ENCODE measurements at places on chromosomes 6 and 20.

- DNase-seq = no peak
Measured at GRCh38 chr6:162404951-162405350, 322.6 kb downstream of the PRKN start.

- DNase-seq = no peak
Measured at GRCh38 chr6:106101466-106101865, 15.3 kb downstream of the PRDM1 start.

DNA sequence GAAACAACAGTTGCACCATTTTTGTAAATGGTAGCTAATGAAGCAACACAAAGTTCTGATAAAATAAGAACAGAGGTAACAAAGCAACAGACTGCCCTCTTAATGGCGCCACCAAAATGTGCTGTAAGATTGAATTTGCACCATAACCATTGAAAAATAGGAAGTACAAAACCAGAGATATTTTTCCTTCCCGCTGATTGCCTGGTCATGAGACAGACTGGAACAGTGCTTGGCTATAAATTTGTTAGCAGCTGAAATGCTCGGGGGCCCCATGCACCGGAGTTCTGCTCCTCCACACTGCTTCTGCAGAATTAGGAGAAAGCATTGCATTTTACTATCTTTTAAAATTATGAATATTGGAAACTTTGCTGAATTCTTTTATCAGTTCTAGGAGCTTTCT is 164.4 kb upstream of the QKI start:
- DNase-seq = no peak

- DNase-seq = no peak
Measured at GRCh38 chr6:29395331-29395730, at the start of gene OR12D2. OR12D2 (plus strand) TSS chr6:29395631; CDS start chr6:29396700, 1,069 bp downstream.

DNA sequence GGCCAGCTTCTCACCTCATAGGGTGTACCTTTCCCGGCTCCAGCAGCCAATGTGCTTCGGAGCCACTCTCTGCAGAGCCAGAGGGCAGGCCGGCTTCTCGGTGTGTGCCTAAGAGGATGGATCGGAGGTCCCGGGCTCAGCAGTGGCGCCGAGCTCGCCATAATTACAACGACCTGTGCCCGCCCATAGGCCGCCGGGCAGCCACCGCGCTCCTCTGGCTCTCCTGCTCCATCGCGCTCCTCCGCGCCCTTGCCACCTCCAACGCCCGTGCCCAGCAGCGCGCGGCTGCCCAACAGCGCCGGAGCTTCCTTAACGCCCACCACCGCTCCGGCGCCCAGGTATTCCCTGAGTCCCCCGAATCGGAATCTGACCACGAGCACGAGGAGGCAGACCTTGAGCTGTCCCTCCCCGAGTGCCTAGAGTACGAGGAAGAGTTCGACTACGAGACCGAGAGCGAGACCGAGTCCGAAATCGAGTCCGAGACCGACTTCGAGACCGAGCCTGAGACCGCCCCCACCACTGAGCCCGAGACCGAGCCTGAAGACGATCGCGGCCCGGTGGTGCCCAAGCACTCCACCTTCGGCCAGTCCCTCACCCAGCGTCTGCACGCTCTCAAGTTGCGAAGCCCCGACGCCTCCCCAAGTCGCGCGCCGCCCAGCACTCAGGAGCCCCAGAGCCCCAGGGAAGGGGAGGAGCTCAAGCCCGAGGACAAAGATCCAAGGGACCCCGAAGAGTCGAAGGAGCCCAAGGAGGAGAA is 10.5 kb downstream of the GNAS-AS1 start:
- DNase-seq = no peak

DNA sequence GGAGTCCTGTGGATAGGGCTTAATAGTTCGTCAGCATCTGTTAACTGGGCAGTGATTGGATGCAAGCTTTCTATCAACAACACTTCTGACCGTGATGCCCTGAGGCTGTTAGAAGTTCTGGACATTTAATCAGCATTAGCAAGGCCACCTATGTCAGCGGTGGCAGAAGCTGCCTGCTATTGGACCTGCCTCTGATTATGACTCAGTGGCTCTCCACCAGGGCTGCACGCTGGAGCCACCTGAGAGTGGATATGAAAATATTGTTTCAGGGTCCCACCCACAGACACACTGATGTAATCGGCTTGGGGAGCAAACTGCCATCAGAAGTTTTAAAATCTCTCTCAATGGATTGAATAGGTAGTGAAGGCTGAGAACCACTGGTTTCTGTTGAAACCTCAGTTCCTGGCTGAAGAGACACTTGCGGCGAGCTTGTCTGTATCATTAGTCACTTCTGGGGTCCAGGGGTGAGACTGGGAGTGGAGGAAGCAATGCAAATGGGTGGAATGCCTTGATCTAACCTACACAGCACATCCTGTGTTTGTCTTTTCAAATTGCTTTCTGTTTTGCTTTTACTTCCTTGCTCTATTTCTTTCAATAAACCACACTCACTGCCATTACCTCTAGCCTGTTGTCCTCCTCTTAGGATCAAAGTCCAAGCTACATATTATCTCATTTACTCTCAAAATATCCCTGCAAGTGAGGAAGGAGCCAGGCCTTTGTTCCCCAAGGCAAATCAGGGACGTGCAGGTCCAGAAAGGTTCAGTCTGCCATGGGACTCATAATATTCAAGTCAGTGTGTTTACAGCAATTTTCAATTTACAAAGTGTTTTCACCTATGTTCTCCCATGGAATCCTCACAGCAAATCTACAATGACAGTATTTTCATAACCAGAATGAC is 4.2 kb downstream of the CLIC5 start:
- DNase-seq = peak; percentile 26

DNA sequence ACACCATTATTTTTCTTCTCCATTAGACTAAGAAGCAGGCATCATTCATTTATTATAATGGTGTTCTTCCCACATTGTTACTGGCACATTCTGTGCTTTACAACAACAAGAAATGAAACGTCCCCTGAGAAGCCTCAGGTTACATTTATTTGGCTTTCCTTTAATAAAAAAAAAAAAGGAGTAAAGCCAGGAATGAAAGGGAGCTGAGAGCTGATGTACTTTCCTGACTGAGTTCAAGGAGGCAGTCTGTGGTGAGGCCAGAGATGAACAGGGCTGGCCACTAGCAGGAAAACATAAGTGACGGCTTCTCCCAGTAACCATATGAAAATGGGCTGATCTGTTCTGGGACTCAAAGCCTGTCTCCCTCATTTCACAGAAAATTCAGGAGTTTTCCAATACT is 742.1 kb downstream of the MAFB start:
- DNase-seq = no peak

DNA sequence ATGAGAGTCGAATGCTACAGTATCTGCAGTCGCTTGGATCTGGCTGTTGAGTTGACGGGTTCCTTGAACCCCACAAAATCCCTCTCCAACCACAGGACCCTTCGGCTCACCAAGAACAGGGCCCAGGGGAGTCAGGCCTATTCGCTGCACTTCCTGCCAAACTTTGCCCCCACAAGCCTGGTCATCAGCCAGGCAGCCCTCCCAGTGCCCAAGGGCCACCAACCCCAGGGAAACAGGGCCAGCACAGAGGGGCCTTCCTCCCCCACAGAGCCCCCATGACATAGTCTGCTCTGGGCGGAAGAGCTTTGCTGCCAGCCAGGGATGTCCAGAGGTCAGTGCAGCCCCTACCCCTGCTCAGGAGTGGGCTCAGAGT is 34.5 kb upstream of the MRGBP start:
- no peak for DNase-seq

- DNase-seq = no peak
Measured at GRCh38 chr20:699811-700338, 24.3 kb upstream of the SCRT2 start.

- no peak for DNase-seq
Measured at GRCh38 chr20:38091441-38092216, 58.1 kb downstream of the RPRD1B start.

DNA sequence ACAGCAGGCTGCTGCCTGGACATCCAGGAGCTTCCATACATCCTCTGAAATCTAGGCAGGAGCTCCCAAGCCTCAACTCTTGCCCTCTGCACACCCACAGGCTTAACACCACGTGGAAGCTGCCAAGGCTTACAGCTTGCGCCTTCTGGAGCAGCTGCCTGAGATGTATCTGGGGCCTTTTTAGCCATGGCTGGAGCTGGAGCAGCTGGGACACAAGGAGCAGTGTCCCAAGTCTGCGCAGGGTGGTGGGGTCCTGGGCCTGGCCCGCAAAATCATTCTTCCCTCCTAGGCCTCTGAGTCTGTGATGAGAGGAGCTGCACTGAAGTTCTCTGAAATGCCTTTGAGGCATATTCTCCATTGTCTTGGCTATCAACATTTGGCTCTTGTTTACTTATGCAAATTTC is 255.0 kb downstream of the DLL1 start:
- no peak for DNase-seq

- DNase-seq = no peak
Measured at GRCh38 chr20:1993986-1994385, at the start of gene PDYN. PDYN (minus strand) TSS chr20:1994058; CDS start chr20:1983084, 10,974 bp downstream.

- no peak for DNase-seq
Measured at GRCh38 chr6:74550821-74551220, 655.0 kb downstream of the COL12A1 start.

DNA sequence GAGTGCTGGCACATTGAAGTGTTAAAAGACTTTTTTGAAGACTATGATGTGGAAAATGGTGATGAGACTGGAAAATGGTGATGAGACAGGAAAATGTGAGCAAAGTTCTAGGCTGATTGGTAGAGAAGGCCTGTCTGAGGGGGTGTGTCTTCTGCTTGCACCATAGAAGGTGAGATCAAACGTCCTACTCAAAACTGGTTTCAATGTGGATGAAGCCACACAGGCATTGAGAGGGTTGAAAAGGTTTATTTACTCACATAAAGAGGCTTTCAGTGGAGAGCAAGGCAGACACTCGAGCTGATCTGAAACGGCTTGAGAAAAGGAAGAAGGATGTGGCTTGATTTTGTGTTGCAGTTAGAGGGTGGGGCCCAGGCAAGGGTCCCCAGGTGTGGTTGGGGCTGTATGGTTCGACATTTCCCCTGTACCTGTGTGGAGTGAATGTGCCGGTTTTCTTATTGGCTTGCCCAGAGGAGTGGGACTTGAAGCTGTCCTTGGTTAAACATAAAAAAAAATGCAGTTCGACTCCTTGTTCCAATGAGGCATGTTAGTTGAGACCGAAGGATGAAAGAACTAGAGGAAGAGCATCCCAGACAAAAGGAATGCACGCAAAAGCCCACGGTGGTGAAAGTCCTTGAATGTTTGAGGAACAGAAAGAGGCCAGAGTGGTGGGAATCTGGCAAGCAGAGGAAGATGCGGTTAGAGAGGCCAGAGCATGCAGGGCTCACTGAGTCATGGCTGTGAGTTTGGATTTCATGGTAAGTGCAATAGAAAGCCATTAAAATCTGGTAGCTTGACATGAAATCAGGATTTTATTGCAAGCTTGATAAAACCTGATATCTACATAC is 172.3 kb downstream of the EPM2A start:
- no peak for DNase-seq

- DNase-seq = no peak
Measured at GRCh38 chr20:62336329-62336728, 30.8 kb downstream of the LAMA5 start.

DNA sequence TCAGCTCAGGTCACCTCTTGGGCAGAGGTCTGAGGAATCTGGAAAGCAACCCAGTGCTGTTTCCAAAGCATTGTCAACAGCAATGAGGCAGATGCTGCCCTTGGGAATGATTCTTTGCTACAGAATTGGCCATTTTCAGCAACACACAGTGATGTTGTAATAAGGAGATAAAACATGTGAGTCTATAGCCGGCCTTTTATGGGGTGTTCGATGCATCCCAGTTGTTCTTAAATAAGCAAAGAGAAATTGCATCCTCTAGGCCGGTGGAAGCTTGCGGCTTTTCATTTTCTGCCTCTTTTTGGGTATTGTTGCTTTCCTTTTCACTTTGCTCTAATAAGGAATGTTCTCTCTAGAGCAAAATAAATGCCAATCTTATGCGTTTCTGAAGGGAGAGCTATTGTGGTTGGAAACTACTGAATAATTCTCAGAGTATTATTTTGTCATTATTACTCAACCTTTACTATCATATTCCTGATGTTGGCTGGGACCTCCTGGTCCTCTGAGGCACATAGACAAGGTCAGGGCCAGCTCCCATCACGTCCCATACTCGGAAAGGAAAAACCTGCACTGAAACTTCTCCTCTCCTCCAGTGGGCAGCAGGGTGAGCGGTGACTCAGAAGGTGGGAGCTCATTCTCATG is 214.2 kb downstream of the CDH26 start:
- DNase-seq = no peak

DNA sequence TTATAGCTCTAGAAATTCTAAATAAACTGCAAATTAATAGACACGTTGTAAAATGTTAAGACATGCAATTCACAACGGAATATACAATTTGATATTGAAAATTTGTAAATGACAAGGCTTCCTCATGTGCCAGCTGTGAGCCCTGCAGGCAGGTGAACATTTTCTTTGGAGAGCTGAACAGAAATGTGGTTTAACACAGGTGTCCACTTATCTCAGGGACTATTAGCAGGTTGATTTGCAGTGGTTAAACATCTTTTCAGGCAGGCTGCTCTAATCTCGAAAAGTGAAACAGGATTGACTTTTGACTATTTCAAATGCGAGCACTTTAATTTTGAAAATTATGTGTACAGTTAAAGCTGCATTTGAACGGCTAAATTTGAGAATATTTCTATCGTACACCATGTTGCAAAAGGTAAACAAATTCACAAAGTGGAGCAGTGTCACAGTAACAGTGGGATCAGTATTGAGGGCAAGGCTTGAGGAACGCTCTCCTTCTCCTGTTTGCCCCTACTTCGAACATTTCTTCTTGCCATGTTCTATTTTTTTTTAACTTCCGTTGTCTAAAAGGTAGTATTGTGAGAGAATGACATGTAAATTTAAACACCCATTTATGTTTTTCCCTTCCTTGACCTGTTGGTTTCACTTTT is 210.8 kb downstream of the CDKAL1 start:
- DNase-seq = no peak

DNA sequence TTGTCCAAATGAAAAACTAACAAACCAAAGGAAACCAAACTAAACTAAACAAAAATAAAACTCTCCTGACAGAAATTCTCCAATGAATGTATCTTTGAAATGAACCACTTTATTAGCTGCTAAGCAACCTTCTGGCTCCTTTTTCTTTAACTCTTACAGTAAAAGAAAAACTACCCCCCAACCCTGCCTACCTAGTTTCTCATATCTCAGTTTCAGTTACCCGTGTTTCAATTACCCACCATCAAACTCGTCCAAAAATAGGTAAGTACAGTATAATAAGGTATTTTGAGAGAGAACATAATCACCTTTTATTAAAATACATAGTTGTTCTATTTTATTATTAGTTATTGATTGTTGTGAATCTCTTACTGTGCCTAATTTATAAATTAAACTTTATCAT is 177.4 kb upstream of the THEMIS start:
- DNase-seq = no peak

Data from T follicular helper cell (primary cell).